Ammon's horn (tissue), 1 donor: ENCODE measurements at places on chromosomes 11 and 22.

DNA sequence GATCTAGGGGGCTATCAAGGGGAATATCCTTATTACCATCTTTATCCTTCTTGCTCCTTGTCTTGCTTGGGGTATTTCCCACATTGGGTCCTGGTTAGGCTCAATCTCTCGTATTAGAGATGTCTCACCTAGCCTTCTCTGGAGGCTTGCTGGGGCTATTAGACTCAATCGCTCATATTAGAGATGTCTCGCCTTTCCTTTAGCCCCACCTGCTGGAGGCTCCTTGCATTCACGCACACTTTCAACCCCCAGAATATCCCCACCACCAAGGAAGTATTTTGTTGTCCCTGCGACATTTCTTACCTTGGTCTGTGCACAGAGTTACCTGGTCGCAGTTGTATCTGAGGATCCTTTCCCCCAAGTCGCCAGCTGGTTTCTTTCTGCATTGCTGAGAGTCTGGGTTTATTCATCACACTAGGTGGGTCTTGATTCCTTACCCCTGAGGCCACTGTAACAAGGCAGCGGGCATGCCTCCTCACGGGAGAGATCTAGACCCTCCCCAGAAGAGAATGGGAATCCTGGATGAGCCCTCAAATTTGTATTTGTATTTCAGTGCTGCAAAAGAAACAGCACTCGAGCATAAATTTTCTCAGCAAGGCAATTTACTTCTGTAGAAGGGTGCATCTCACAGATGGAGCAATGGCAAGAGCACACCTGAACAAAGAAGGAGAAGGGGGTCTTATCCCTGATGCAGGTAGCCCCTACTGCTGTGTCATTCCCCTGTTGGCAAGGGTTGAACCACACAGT, 15.9 kb upstream of the HYLS1 start:
- DNase-seq, result peak; percentile 14

- DNase-seq, result no peak
Observed at GRCh38 chr11:111840143-111840542, 31.2 kb downstream of the ALG9 start.

GRCh38 chr11:35304386-35304775, 115.0 kb downstream of the SLC1A2 start:
- no peak for DNase-seq

- DNase-seq, result no peak
Observed at GRCh38 chr11:104594228-104594958, 303.9 kb downstream of the CASP12 start.

DNA sequence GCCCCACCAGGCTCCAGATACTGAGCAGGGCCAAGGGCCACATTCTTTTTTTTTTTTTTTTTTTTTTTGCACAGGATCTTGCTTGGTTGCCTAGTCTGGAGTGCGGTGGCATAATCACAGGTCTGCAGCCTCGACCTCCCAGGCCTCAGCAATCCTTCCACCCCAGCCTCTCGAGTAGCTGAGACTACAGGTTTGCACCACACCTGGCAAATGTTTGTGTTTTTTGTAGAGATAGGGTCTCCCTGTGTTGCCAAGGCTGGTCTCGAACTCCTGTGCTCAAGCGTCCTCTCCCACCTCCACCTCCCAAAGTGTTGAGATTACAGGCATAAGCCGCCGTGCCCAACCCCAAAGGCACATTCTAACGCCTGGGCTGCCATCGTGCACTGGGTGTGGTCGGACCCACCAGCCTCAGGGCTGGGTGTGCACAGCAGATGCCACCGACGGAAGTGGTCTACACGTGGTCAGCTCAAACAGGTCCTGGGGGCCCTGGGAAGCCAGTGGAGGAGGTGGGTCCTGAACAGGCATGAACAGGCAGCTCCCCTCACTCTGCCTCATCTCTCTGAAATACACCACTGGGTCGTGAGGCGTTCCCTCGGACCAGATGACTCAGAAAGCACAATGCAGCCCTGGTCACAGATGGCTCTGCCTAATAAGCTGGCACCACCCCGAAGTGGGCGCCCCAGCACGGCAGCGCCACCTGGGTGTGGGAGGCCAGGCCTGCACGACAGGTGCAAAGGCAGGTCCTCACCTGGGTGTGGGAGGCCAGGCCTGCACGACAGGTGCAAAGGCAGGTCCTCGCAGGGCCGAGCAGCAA, 5.1 kb upstream of the B4GALNT4 start:
- DNase-seq, result no peak

DNA sequence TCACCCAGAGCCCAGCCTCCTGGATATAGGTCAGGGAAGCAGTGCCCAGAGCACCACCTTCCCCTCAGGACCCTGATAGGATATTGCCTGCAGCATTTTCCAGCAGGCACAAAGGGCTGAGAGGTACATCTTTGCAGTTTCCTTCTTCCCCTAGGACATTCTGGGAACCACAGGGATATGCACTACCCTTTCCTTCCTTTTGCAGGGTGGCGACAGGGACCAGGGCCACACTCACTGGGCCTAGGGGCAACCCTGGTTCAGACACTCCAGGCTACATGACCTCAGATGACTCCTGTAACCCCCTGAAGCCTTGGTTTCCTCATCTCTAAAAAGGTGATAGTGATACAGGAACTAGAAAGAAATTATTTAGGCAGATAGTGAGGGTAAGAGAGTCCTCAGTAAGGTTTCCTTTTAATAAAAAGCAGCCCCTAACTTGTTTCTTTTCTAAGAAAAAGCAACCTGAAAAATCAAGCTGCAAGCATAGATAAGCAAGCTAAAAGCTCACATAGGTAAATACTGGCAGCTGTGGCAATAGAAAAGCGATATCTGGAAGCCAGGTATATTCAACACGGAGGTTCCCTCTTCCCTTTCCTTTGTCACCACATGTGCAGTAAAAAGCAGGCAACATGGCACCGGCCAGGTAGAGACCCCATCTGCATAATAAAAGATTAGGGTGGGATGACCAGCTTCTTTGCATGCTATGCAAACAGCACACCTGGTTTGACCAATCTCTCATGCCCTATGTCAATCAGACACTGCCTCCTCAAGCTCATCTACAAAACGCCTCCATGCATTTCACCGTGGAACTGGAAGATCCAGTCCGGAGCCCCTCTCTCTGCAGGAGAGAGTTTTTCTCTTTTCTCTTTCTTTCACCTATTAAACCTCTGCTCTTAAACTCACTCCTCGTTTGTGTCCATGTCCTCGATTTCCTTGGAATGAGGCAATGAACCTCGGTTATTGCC, 13.2 kb upstream of the MRGPRX2 start:
- DNase-seq, result no peak

- DNase-seq, result no peak
Observed at GRCh38 chr11:11670574-11670973, 48.8 kb upstream of the GALNT18 start.

GRCh38 chr22:37932821-37933578, 20.4 kb downstream of the C22orf23 start:
- DNase-seq, result no peak

- no peak for DNase-seq
Observed at GRCh38 chr11:18491924-18492323, 34.8 kb downstream of the TSG101 start.

DNA sequence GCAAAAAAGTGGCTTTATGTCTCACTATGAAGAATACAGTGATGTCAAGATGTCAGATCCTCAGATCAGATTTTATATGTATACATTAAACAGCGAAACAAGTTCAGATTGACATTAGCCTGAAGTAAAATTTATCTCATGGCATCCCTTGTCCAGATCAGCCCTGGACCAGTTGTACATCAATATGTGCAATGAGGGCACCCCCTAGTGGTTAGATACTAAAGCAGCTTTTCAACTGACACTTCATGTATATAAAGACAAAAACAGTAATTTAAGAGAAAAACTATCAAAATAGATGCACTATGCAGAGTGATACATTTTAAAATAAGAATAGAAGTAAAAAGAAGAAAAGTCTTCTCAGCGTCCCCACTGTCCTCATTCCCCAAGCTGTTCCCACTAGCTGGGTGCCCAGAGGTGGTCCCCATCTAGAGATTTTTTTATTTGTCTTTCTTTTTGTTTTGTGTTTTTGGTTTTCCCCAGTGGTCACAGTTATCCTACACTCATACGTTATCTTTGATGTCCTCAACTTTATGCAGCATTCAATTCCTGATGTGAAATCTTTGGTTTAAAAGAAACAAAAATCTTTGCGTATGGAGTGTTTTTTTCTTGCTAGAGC, 2193.4 kb upstream of the RAG2 start:
- peak; percentile 81 for DNase-seq

- DNase-seq, result no peak
Observed at GRCh38 chr11:112292785-112293407, 32.2 kb upstream of the PLET1 start.

- no peak for DNase-seq
Observed at GRCh38 chr22:49269371-49269770, 558.3 kb downstream of the BRD1 start.

DNA sequence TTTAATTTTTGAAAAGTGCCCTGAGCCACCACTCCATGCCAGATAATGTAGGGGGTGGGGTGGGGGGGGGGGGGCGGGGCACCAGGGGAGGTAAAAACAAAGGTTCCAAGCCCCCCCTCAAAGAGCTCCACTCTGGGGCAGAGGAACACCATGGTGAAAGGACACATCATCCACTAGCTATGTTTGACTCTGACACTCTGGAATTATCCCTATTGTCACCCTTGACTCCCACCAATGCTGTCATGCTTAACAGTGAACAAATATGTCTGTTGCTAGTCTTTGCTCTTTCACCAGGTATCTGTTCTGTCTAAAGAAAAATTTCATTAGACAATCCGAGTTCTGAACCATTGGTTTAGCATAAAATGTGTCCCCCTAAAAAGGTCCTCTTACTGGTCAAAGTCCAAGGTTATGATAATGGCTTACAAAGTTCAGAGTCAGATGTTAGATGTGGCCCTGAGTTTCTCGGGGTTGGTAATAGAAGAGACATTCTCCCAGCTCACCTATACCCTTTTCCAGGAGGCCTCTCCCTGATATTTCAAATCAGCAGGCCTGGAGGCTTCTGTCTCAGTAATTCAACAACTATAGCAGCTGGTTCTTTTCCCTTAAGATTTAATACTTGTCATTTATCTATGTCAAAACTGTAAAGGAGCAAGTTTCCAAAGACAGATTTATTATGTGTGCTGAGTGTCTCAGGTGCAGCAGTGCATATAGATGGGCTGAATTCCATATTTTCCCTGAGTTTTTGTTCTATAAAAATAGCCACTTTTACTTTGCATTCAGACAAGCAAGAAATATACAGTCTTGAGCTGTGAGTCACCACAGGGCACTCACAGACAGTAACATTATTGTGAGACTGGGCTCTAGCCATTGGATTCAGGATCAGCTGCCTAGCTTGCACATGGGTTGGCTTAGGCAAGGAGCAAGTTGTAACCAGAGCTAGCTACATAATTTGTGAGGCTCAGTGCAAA, 174.1 kb downstream of the CSNK2A3 start:
- peak; percentile 83 for DNase-seq

- DNase-seq, result peak; percentile 67
Observed at GRCh38 chr22:33539902-33540751, 380.1 kb downstream of the LARGE1 start.

DNA sequence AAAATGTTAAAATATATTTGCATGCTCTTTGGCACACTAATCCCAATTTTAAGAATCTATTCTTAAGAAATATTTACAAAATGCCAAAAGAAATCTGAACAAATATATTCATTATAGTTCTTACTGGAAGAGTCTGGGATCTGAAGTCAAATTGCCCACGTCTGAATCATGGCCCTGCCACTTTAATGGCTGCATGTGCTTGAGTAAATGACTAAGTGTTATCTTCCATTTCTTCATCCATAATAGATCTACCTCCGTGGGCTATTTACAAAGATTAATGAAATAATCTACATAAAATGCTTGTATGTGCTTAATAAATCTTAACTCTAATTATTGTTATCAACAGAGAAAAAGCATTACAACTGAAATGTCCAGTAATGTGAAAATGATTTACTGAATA, 24.5 kb upstream of the DKK3 start:
- DNase-seq, result no peak

DNA sequence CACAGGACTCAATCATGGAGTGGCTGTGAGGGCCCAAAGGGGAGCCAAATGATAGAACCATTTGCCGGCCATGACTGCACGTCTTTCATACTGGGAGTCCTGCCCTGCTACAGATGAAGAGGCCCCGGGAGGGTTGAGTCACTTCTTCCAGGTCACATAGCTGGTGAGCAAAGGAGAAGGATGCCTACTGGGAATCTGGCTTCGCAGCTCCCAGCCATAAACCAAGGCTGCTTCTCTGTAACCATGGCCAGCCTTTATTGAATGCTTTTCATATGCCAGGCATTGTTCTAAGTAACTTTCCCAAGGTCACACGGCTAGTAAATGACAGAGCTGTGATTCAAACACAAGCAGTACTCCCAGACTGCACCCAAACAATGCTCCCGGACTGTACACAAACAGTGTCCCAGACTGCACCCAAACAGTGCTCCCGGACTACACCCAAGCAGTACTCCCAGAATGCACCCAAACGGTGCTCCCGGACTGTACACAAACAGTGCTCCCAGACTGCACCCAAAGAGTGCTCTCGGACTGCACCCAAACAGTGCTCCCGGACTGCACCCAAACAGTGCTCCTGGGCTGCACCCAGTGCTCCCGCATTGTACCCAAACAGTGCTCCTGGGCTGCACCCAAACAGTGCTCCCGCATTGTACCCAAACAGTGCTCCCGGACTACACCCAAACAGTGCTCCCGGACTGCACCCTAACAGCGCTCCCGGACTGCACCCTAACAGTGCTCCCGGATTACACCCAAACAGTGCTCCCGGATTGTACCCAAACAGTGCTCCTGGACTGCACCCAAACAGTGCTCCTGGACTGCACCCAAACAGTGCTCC, 89.8 kb downstream of the FBXO7 start:
- DNase-seq, result no peak

DNA sequence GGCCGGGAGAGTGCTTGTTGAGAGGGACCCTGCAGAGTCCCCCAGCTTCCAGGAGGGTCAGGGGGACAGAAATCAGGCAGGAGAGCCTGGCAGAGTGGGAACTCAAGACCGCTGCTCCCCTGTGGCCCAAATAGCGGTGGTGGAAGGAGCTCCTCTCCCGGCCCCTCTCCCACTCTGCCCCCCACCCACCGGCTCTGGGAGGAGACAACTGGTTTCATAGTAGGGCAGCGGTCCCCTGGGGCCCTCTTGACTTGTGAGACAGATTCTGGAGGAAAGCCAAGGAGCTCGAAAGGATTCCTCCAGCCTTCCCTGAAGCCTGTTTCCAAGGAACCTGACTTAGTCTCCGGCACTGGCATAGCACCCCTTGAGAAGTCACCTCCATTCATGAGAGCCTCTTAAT, 10.1 kb downstream of the PKNOX2 start:
- DNase-seq, result no peak

GRCh38 chr11:116427337-116427902, 345.4 kb downstream of the BUD13 start:
- DNase-seq, result no peak

- DNase-seq, result no peak
Observed at GRCh38 chr11:14617241-14618027, 26.2 kb upstream of the PDE3B start.
